Stimulated activated CD4-positive, alpha-beta T cell treated with anti-CD3 and anti-CD28 coated beads, Interleukin-1b, Interleukin-23, amount 100 ng/mL, for 4 hours (primary cell): ENCODE measurements at places on chromosomes 1 and 21.

GRCh38 chr1:162878000-162878596 is 17.1 kb upstream of the CCDC190 start:
- DNase-seq, result no peak

DNA sequence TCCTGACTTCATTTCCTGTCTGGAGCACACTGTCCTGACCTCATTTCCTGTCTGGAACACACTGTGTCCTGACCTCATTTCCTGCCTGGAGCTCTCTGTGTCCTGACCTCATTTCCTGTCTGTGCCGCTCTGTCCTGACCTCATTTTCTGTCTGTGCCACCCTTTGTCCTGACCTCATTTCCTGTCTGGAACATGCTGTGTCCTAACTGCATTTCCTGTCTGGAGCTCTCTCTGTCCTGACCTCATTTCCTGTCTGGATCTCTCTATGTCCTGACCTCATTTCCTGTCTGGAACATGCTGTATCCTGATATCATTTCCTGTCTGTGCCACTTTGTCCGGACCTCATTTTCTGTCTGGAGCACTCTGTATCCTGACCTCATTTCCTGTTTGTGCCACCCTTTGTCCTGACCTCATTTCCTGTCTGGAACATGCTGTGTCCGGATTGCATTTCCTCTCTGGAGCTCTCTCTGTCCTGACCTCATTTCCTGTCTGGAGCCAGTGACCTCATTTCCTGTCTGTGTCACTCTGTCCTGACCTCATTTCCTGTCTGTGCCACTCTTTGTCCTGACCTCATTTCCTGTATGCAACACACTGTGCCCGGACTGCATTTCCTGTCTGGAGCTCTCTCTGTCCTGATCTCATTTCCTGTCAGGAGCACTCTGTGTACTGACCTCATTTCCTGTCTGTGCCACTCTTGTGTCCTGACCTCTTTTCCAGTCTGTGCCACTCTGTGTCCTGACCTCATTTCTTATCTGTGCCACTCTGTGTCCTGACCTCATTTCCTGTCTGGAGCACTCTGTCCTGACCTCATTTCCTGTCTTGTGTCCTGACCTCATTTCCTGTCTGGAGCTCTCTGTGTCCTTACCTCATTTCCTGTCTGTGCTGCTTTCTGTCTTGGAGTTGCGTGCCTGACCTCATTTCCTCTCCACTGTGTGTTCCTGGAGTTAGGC is 27.6 kb downstream of the SKI start:
- DNase-seq, result peak; percentile 58

DNA sequence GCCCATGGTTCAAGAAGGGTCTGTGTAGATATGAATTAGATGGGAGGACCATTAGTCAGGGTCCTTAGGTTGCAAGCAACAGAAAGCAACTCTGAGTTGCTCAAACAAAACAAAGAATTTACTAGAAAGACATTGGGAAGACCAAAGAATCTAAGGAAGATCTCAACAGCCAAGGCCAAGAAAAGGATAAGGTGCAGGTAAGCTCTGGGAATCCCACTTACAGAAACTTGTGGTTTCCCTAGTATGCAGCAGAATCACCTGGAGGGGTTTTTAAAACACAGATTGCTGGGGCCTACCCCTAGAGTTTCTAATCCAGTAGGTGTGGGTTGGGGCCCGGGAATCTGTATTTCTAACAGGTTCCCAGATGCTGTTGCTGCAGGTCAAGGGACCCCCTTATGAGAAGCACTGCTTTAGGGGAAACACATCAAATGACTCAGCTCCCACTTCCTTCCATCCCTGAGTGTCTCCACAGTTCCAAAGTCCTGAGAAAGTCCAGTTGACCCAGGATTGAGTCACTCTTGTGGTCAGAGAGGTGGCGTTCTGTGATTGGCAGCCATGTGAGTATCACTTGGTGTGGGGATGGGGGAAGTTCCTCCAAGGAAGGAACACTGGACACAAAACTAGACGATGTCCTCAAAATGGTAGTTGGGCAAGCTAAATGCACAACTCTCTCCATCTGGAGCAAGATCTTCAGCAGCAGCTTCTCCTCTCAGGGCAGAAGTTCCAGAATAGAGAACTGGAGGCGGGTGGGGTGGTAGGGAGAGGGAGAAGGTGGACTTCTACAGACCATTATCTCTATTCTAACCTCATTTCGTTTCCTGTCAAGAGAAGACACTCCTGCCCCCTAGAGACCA is 24.2 kb upstream of the EYA3 start:
- DNase-seq, result no peak

DNA sequence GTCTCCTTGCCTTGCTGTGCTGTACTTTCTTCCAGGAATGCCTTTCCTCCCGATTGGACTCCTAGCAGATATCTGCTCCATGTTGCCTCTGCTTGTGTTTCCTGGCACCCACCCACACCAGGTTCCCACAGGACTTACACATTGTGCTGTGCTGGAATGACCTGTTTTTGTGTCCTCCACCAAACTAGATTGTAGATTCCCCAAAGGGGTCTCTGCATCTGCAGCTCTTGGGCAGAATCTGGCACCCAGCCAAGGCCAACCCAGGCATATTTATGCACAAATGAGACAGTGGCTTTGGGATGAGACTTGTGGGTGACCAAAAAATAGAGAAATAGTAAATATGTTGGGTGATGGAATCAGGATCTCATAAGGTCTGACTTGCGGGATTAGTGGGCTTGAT is 278.2 kb downstream of the RRAGC start:
- no peak for DNase-seq

- no peak for DNase-seq
These were observed 318.1 kb downstream of the CAMTA1 start for GRCh38 chr1:7103361-7103782.

DNA sequence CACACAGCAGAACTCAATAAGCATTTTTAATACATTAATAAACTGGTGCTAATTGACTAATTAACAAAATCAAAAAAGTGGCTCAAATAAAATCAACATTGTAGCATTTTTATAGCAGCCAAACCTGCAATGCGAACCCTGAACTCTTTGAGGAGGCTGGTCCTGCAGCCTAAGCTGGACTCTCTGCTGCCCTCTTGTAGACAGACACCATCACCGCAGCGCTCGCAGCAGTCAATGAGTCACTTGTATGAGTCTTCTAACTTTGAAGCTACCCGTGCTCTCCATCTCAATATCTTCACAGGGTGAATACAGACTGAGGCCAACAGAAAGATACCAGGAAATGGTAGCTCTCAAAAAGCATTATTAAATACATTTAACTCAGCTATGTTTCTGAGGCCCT is 9.7 kb upstream of the KRTAP7-1 start:
- DNase-seq, result peak; percentile 11

DNA sequence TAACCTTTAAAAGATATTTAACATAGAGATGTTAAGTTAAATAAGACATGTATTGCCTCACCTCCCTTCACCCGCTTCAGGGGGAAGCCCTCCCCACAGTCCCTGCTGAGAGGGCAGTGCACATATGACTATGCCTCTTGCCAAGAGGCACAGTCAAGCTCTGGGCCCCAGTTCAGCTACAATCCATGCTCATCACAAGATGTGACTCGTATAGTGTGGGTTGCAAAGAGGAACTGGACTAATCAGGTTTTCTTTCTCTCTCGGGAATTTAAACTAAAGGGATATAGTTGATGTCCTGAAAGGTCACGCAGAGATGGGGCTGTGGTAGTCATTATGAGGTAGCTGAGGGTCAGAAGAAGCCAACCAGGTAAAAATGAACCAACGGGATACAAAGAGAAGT is 35.6 kb downstream of the LYST start:
- no peak for DNase-seq

GRCh38 chr21:39057121-39057520 is 126.1 kb downstream of the PSMG1 start:
- DNase-seq, result no peak

- no peak for DNase-seq
These were observed 48.6 kb downstream of the CEP350 start for GRCh38 chr1:180003026-180003695.

GRCh38 chr1:58902830-58903513 is 119.1 kb upstream of the JUN start:
- no peak for DNase-seq

GRCh38 chr1:64692911-64693310 is 52.0 kb upstream of the RAVER2 start:
- DNase-seq, result no peak

GRCh38 chr1:178262120-178262500 is 168.2 kb downstream of the RASAL2 start:
- no peak for DNase-seq

DNA sequence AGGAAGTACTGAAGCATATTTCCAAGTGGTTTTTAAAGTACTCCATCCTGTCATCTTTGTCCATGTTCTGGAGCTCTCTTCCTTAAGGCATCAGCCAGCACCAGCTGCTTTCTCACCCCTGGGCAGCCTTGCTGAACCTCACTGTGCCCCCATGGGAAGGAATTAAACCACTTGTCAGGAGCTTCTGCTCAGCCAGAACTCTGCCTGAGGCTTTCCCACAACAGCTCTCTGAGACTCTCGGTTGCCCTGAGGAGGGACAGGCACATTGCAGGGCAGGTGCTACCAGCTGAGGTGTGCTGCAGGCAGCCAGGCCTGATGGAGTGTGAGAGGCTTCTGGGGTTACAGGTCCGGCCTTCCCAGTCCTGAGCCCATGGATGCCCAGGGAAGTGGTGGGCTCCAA is 30.9 kb downstream of the FAM163A start:
- no peak for DNase-seq

DNA sequence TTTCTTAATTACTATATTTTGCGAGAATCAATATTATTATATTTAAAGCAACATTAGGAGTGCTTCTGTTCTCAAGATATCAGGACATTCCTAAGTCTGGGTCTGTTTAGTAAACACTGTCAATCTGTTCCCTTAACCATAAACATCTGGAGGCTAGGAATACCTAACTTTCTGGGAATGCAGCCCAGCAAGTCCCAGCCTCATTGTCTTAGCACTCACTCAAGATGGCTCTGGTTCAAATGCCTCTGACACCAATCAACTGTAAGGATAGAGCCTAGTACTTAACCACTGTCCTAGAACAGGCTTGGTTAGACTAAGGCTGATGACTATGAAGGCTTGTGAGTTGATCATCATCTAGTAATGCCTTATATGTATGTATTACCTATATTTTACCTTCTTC is 61.5 kb downstream of the TNN start:
- no peak for DNase-seq

DNA sequence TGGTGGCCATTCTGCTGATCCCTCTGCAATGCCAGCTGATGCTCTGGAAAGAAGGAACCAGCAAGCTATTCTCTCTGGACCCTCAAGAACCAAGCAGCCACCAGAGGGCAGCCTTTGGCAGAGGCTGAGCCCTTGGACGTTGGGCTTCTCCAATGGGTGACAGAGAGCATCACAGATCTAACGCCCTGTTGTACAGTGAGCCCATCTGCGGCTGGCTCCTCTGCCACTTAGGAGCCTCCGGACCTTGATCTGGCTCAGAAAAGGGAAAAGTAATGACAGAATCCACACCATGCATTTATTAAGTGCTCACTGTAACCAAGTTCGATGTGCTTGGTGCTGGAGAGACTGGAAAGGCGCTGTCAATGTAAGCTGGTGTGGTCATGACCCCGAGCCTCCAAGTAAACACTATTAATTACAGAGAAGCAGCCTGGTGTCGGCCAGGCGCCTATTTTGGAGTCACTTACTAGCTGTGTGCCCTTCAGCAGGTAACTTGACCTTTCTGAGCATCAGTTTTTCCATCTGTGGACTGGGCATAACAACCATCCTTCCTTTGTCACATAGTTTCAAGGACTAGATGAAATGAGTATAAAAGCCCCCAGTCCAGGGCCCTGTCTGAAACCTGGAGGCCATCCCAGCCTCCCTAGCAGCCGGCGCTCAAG is 34.9 kb downstream of the ECE1 start:
- DNase-seq, result peak; percentile 83

- DNase-seq, result no peak
These were observed 36.1 kb downstream of the CCDC185 start for GRCh38 chr1:223429313-223429731.

GRCh38 chr1:244361764-244362473 is 89.8 kb downstream of the ADSS2 start:
- no peak for DNase-seq

DNA sequence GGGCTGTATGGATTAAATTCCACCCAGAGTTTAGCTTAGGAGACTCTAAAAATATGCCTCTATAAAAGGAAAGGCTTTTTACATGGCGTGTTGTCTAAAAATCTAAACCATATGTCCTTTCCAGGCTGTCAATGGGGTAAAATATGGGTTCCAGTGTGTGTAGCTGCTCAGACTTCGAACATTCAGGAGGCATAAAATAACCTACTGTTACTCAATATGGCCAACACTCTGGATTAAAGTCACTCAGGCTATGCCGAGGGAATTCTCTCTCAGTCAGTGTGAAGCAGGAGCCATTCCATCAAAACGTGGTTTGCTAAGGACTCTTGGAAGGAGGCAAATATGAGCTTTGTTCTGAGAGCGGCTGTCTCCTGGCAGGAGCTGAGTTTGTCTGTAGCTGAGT is 135.3 kb downstream of the RUNX1 start:
- DNase-seq, result no peak

DNA sequence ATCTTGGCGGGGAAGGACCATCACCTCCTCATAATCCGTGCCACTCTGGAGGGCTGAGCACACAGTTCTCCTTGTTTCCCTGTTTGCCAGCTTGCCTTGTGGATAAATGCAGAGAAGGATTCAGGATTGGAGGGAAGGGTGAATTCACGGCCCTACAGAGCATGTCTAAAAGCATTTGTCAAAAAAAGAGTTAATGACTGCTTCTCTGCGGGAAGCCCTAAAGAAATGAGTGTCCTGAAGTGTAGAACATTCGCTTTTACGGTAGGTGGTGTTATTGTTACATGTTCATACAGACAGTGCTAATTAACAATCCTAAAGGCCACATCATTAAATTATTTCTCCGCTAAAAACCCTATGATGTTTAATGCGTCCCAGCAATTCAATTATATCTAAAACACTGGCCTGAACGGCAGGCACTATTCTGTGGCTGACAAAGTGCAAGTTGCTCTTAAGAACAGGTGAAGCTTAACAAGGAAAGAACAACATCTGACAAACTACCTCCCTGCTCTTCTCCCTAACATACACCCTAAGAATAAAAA is 112.3 kb upstream of the NFIA start:
- DNase-seq, result no peak

GRCh38 chr1:119617751-119618691 is 30.0 kb downstream of the ZNF697 start:
- no peak for DNase-seq

GRCh38 chr21:39363607-39364555 is 15.0 kb upstream of the HMGN1 start:
- no peak for DNase-seq

GRCh38 chr1:58911841-58912499 is 128.1 kb upstream of the JUN start:
- DNase-seq, result no peak

- no peak for DNase-seq
These were observed 21.7 kb downstream of the SDC3 start for GRCh38 chr1:30886710-30887428.

DNA sequence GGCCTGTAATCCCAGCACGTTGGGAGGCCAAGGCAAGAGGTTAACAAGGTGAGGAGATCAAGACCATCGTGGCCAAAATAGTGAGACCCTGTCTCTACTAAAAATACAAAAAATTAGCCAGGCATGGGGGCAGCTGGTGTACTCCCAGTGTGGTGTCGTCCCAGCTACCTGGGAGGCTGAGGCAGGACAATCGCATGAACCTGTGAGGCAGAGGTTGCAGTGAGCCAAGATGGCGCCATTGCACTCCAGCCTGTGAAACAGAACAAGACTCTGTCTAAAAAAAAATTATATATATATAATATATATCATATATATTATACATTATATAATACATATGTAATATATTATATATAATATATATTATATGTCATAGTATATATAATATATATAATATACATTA is 249.2 kb upstream of the TPTE start:
- DNase-seq, result no peak
